ENCODE measurements at places on chromosomes 13 and 19. TPM values are rescaled to one million over a fixed set of nuclear protein-coding genes. Genes with fewer than 3 reads are reported as not detected.

- DNase-seq = no peak
These were observed 23.7 kb upstream of the TNFSF14 start for GRCh38 chr19:6693681-6694080.

- DNase-seq = no peak
These were observed 522.5 kb downstream of the DIAPH3 start for GRCh38 chr13:59641261-59641660.

DNA sequence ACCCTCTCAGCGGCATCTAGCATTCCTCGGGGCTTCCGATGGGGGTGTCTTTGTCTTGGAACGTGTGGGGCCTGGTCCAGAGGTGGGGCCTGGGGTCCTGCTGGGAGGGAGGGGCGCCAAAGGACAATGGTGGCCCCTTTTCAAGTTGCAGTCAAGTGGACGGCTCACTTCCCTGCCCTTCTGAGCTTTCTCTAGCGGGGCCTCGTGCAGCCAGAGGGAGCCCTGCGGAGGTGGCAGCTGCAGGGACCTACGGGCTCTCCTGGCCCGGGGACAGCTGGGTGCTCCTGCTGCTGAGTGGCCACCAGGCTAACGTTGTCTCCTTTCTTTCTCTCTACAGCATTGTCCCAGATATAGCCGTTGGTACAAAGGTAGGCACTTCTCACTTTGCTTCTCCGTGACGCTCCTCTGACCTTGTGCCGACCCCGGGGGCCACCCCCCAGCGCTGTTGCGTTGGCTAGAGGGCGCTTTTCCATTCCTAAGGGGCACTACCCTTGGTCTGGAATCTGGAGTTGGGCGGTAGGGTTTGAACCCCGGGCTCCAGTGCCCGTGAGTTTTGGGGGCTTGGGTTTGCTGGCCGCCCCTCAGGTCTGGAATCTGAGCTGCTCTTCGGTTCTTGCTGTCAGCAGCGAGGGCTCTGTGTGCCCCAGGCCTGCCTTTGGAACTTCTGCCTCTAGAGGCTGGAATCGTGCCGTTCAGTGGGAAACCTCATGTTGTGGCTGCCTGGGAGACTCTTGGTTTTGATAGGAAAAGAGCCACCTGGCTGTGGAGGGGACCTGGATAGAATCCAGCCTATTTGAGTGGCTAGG, 2.0 kb downstream of the PTBP1 start:
- no peak for DNase-seq

- DNase-seq = no peak
These were observed 44.7 kb upstream of the LATS2 start for GRCh38 chr13:21106089-21106488.

DNA sequence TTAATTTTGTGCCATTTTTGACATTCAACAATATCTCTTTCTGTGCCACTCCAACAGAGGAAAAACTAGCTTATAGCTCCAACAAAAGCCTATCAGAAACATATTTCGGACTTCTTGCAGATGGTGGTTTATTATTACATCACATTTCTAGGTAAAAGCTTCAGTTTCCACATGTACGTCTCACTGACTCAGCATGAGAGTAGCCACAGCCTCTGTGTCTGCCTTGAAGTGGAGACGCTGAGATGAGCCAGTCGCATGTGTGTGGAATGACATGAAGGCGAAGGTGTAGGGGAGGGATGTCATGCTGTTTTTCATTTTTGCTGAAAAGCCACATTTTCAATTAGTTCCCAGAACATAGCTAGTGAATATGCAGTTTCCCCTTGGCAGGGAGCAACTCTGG, 598.6 kb downstream of the EFNB2 start:
- DNase-seq = no peak

GRCh38 chr13:84137292-84137691, 255.0 kb upstream of the SLITRK1 start:
- DNase-seq = no peak

DNA sequence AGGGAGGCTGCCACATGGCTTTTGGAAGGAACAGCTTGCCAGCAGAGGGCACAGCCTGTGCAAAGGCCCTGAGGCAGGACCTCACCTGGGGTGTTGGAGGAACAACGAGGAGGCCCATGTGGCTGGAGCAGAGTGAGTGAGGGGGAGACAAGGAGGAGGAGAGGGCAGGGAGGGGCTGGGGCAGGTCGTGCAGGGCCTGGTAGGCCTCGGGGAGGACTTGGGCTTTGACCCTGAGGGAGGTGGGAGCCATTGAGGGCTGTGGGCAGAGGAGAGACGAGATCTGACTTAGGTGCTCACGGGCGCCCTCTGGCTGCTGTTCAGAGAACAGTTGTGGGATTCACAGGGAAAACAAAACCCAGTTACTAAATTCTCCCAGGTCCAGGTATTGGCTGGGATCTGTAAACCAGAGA, 25.2 kb downstream of the ZNRF4 start:
- DNase-seq = peak; percentile 51

- DNase-seq = no peak
These were observed 14.1 kb downstream of the IZUMO4 start for GRCh38 chr19:2110822-2111221.

- peak; percentile 98 for DNase-seq
These were observed 2.4 kb upstream of the ARGLU1 start for GRCh38 chr13:106570299-106570852.

GRCh38 chr19:45999653-46000121, 4.4 kb downstream of the CCDC61 start:
- no peak for DNase-seq

DNA sequence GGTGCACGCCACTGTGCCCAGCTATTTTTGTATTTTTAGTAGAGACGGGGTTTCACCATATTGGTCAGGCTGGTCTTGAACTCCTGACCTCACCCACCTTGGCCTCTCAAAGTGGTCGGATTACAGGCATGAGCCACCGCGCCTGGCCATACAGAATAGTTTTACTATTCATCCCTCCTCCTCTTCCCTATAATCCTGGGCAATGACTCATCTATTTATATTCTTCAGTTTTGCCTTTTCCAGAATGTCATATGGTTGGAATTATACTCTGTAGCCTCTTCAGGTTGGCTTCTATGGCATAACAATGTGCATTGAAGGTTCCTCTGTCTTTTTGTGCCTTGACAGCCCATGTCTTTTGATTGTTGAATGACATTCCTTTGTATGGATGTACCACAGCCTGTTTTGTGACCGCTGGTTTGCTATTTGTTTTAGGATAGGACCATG, 22.2 kb upstream of the LRP3 start:
- no peak for DNase-seq

GRCh38 chr13:39394796-39395678, 208.0 kb downstream of the LHFPL6 start:
- DNase-seq = no peak

DNA sequence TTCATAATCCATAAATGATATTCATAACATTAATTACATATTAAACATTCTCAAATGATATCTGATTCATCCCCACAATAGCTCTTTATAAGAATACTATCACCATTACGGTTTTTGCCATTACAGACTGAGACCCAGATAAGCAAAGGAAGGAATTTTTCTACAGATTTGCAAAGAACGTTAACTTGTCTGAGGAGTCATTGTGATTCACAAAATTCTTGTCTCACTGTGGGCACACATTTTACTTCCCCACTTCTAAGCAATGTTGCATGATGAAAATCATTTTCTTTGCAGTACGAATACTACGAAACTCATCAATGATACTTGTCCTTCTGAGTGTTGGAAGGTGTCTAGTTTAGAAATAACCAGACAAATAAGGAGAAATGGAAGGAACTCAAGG, 70.1 kb downstream of the NALCN start:
- no peak for DNase-seq

- DNase-seq = peak; percentile 68
These were observed 22.8 kb upstream of the STK24 start for GRCh38 chr13:98599502-98600328.

GRCh38 chr13:94192431-94192975, 287.0 kb downstream of the DCT start:
- peak; percentile 42 for DNase-seq

DNA sequence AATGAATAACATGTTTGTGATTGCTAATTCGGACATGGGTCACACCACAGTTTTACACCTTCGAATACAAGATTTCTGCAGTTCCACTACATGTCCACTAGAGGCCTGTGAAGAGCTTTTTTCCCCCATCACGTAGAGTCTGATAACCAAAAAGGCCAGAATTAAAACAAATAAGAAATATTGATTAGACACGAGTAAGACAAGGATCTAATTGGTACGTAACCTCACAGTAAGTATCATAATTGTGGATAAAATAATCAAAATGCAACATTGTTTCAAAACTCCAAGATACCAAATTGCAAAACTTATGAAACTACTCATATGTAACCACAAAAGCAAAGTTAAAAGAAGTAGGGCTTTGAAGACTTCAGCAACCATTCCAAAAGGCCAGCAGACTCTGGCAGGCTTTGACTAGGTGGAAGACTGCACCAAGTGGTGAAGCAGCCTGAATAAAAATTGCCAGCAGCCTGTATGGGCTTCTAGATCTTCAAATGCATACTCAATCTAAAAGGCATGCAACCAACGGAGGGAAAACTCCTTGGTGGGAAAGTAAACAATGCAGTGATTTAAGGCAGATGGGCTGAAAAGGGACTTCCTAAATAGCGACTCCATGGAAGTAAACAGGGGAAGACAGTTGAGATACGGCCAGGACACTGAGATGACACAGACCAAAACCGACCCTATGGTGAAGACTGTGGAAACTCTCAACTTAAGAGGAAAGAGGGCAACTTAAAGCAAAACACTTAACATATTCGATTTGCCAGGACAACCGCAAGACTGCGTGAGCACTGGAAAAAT, 56.7 kb downstream of the STARD13 start:
- no peak for DNase-seq

GRCh38 chr13:30341815-30342570, 34.6 kb upstream of the KATNAL1 start:
- no peak for DNase-seq

DNA sequence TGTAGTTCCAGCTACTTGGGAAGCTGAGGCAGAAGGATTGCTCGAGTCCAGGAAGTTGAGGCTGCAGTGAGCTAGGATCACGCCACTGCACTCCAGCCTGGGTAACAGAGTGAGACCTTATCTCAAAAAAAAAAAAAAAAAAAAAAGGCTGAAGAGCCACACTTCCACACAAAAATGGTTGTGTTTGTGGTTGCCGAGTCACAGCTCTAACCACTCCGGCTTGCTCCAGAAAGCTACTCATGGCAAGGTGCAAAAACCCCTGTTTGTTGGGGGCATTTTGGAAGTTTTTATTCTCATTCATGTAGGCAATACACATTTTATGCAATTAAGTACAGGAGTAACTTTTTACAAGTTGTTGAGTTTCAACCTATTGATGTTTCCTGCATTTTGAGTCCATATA, 93.5 kb downstream of the INSR start:
- DNase-seq = no peak

GRCh38 chr13:25186187-25186586, 14.1 kb upstream of the AMER2 start:
- DNase-seq = no peak

GRCh38 chr13:106262886-106263285, 272.6 kb downstream of the EFNB2 start:
- DNase-seq = no peak

DNA sequence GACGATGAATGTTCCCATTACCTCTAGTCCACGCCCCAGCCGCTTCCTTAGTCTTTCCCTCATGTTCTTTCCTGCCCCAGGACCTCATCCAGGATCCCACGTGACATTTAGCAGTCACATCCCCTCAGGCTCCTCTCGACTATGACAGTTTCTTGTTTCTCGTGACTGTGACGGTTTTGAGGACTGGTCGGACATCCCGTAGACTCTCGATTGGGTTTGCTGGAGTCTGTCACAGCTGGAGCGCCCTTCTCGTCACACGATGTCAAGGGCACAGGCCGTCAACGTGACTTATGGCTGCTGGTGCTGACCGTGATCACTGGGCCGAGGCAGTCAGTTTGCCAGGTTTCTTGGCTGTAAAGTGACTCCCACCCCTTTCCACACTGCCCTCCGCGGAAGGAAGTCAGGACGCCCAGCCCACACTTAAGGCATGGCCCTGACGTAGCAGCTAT, 22.8 kb downstream of the ELAVL1 start:
- DNase-seq = no peak

DNA sequence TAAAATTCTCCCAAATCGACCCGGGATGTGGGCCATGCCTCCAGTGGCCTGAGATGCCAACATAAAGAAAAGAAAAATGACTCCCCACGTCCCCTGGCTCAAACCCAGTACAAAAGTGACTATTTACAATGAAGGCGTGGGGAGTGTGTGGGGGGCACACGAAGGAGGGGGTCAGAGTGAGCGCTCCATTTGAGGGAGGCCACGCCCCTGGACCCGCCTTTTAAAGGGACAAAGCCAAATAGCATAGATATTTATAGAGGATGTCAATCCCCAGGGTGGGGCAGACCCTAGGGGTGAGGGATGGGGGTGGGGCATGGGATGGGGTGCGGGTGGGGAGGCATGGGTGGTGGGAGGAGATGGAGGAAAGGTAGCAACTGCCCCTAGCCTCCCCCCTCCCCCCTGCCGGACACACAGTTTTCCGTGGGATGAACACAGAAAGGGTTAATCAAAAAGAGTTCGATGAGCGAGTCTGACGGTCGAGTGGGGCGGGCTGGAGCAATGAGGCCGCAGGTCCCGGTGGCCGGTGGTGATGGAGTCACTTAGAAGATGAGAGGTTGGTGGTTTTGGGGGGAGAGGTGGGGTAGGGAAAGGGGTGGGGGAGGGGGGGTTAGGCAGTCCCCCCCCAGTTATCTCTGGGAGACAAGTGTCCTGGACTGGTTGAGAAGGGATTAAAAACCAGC, 20.1 kb upstream of the NANOS2 start:
- DNase-seq = no peak

DNA sequence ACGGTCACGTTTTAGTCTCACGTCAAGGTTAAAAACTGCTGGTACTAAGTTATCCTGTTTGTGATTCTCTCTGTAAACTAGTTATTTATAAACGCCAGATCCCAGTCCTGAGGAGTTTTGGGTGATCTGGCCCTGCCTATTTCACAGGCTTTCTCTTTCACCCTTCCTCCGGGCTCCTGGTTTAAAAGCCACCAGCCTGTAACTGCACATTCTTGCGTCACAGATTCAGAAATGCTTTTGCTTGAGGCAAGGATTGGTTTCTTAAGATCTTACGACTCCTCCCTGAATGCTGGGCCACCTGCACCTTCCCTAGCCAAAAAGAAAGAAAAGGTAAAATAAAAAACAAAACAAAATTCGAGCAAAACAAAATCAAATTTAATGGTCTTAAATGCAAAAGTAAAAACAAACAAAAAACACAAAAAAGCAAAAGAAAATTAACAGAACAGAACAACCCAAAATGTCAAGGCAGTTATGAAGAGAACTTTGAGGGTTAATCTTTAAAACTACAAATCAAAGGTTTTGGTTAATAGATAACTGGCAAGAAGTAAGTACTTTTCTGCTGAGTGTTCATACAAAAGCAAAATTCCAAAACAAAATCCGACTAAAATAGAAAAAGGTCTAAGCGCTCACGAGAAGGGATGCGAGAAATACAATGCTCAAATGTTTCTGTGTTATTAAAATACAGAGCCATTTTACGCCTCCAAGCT, 18.6 kb upstream of the TIMM44 start:
- no peak for DNase-seq

GRCh38 chr19:11244846-11245589, 5.6 kb downstream of the ANGPTL8 start:
- DNase-seq = no peak

The KIR2DL4 gene
- not detected for total RNA-seq

The C19orf18 gene
- not detected for total RNA-seq

The C13orf46 gene
- total RNA-seq = not detected

The ZNF773 gene
- 10.0 TPM for total RNA-seq

The APOC4 gene
- total RNA-seq = not detected

The KIR2DL3 gene
- total RNA-seq = not detected

The PSG6 gene
- not detected for total RNA-seq

The FUZ gene
- total RNA-seq = 0.93 TPM

The AXL gene
- total RNA-seq = 1.6 TPM

The JSRP1 gene
- not detected for total RNA-seq

The KLK12 gene
- not detected for total RNA-seq

The ZNF443 gene
- 5.1 TPM for total RNA-seq

Measured in Caco-2 (cell line).